Naive thymus-derived CD8-positive, alpha-beta T cell (primary cell): ENCODE measurements at places on chromosomes 16 and 17.

DNA sequence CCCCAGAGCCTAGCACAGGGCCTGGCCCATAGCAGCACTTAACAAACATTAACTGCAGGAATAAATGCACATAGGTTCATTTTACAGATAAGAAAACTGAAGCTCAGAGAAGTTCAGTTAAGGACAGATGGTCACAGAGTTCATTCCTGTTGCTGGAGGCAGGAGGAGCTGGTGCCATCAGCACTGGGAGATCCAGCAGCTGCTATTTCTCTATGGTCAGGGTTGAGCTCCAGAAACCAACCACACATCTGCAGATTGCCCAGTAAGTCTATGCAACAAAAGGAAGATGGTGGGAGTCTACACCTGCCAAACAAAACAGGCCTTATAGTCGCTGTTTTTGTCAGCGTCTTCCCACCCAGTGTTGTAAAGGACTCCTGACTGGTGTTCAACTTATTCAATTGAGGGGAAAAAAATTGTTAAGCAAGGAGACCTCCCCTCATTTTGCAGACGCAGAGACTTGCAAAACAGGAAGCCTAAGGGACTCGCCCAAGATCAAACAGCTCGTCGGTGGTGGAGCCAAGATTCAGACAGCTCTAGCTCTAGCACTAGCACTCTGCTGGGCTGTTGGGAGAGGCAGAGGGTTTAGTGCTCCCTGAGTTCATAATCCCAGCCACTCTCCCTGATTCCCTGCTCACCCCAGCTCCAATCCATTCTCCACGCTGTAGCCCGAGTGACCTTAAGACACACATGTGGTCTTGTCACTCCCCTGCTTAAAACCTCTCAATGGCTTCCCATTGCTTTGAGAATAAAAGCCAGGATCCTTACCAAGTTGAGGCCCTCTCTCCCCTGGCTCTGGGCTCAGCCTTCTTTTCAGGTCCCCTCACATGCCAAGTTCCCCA is 9.0 kb downstream of the NOG start:
- DNase-seq: peak; percentile 63

DNA sequence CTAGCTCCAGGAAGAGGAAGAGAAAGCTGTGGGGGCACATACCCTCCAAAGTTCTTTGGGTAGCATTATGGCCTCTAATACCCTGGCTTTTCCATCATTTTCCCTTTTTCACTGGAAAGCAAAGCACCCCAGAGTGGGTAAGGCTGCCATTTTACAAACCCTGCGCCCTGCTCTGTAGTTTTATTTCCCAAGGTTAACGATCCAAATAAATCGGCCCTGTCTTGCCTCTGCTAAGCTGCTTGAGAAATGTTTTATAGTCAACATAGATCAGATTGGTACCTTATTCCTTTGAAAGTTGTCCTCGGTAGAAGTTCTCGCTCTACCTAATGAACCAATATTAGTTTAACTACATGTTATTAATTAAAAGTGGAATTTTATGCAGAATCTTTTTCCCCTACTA is 328.2 kb downstream of the NPIPA8 start:
- DNase-seq: no peak

- no peak for DNase-seq
These were observed 4.4 kb downstream of the NSMCE1 start for GRCh38 chr16:27264151-27264550.

DNA sequence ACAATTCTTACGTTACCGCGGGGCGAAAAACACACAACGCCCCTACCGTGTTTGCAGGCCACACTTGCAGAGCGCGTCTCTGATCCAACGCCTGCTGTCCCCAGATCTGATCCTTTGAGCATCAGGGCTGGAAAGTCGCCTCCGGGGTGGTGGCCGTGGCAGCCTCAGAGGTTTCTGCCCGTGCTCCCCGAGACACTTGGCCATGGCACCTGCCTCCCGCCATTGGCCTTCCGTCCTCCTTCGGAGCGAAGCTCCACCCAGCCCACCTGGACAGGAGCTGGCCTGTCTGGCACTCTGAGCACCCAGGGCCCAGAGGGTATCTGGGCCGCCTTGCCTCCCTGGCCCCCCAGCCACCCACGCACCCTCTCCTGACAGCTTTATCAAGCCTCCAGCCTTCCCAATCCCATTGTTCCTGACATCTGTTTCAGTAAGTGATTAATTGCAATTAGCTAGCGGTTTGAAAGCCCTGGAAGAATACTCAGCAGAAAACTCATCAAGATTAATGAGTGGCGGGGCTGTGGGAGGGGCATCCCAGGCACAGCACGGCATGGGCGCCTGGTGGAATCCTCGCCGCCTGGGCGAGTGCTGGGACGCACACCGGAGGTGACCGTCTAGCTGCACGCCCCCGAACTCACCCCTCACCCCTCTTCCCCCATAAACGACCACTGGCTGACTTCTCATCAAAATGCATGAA is 181.5 kb upstream of the GSE1 start:
- DNase-seq: no peak

GRCh38 chr16:85660843-85661739 is 27.7 kb downstream of the GINS2 start:
- no peak for DNase-seq

- DNase-seq: no peak
These were observed 65.5 kb upstream of the CREBBP start for GRCh38 chr16:3945751-3946603.

GRCh38 chr17:36650096-36650775 is 48.9 kb downstream of the MRM1 start:
- DNase-seq: no peak

GRCh38 chr16:84585886-84586285 is 32.0 kb downstream of the COTL1 start:
- DNase-seq: no peak

DNA sequence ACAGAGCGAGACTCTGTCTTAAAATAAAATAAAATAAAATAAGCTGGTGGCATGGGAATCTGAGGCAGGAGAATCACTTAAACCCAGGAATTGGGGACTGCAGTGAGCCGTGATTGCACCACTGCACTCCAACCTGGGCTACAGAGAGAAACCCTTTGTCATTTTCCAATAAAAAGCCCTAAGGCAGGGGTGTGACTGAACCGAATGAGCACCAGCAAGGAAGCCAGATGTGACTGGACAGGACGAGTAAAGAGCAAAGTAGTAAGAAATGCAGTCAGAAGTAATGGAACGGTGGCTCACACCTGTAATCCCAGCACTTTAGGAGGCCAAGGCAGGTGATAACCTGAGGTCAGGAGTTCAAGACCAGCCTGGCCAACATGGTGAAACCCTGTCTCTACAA is 3.8 kb upstream of the RPL23 start:
- DNase-seq: no peak

DNA sequence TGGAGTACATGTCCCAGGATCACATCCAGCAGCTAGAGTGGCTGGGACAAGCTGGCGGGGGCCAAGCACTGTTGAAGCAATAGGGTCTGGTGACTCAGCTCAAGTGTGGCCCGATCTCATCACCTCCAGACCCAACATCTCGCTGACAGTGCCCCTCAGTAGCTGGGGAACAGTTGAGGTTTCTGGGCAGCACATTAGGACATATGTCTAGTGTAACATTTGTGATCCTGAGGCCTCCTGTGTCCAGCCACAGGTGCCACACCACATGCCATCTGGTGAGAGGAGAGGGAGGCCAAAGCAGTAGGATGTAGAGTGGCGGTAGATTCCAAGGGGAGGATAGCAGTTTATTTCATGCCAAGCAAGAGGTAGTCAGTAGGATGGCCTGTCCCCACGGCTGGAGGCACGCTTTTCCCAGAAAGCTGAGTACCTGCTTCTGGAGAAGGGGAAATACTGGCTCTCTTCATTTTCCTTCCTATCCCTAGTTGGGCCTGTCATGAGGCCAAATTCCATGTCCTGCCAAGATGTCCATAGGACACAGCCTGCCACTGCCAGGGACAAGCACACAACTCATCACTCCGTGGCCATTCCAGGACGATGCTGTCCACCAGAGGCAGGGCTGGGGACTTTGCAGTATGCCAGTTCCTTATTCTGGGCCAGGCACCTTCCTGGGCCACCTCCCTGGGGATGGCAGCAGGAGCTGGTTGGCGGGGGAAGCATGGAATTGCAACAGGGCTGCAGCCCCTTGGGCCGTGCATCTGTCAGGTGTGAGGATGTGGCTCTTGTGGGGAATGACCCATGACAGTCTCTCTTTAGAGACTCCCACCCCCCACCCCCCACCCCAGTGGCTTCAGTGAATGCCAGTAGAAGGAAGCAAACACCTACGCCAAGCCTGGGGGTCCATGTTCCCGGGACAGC is 24.0 kb downstream of the GGA3 start:
- no peak for DNase-seq

- no peak for DNase-seq
These were observed 8.4 kb upstream of the TRPV2 start for GRCh38 chr17:16406742-16407674.
